Suppressor macrophage (primary cell): ENCODE measurements at places on chromosomes 1 and 21.

- DNase-seq = no peak
Observed at GRCh38 chr21:14751011-14751410, 204.9 kb upstream of the SAMSN1 start.

DNA sequence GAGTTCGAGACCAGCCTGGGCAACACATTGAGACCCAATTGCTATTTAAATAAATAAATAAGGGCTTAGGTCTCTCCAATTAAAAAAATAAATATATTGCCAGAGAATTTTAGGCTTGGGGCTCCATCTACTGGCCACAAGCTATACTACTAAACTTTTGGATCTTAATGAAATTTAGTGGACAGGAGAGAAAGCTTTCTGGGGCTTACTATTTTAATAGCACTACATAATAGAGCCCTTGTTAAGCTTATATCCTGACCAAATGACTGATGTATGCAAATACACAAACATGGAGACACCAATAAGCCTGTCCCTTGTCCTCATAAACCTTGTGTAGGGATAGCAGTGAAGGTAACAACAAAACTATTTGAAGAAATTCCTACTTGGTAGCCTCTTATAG is 18.4 kb downstream of the CCT3 start:
- DNase-seq = peak; percentile 40

GRCh38 chr1:203080456-203080855 is 5.4 kb downstream of the MYOG start:
- no peak for DNase-seq

GRCh38 chr1:223662943-223663342 is 2.6 kb downstream of the CAPN8 start:
- peak; percentile 48 for DNase-seq

DNA sequence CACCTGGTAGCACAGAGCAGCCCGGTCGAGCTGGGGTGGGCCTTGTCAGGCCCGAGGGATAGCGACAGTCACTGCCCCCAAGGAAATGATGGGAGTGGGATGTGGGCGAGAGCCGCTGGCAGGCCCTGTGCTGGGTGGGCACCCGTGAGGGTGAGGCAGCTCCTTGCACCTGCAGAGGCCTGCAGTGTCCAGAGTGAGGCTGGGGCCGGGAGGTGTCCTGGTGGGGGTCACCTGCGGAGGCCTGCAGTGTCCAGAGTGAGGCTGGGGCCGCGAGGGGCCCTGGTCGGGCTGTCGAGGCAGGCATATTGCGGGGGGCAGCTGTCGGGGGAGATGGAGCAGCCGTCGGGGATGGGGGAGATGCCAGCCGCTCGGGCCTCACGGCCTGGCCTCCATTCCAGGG is 49.5 kb downstream of the SLC19A1 start:
- DNase-seq = no peak

DNA sequence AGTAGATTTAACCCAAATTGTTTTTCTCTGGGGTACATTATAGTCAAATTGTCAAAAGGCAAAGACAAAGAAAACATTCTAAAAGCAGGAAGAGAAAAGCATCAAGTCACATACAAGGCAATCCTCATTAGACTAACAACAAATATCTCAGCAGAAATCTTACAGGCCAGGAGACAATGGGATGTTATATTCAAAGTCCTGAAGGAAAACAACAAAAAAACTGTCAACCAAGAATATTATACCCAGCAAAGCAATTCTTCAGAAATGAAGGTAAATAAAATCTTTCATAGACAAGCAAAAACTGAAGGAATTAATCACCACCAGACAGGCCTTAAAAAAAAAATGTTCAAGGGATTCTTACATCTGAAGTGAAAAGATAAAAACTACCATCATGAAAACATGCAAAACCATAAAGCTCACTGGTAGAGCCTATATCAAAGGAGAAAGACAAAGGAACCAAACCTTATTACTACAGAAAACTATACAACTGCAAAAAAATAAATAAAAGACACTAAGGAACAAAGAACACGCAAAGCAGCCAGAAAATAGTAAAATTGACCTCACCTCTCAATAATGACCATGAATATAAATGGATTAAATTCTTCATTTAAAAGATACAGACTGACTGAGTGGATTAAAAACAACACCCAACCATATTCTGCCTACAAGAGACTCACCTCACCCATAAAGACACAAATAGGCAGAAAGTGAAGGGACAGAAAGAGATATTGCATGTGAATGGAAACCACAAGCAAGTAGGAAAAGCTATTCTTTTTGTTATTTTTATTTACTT is 113.8 kb upstream of the ZC3H11B start:
- no peak for DNase-seq

DNA sequence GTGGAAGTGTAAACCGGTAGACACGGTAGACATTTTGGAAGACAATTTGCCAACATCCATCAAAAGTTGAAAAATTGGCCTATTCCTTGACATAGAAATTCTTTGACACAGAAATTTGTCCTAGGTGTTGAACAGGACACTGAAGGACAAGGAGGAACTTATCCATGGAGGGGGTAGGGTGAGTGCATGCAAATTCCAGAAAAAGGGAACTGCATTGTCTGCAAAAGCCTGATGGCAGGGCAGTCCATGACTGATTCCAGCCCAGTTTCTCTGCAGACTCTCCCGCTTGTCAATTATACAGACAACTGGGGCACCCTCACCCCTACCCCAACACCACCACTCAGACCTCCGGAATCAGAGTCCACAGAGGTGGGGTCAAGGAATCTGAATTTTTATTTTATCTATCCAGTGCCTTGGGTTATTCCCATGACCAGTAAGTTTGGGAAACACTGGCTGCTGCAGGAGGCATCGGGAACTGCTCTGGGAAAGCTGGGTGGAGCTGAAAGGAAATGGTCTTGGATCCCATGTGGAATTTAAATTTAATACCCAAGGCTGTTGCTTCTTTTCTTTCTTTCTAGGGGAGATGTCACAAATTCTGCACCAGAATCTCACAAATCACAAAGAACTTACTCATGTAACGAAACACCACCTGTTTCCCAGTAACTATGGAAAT is 103.3 kb upstream of the SLC45A1 start:
- peak; percentile 38 for DNase-seq

DNA sequence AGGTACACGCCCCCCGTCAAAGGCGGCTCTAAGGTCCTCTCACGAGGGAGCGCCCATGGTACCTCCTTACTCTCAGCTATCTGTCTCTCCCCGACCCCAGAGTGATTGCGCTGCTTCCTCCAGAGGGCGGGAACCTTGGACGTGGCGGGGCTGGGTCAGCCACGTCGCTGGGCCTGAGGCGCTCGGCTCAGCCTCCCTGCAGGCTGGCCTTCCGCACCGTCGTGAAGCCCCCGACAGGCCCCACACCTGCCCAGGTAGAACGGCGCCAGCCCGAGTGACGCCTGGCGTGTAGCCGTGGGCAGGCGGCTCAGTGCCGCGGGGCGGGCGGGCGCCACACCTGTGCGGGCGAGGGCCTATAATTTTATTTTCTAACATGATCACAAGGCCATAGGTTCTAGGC is 122.2 kb upstream of the BEND5 start:
- no peak for DNase-seq

- DNase-seq = no peak
Observed at GRCh38 chr21:39796466-39796865, 51.5 kb downstream of the IGSF5 start.

- no peak for DNase-seq
Observed at GRCh38 chr1:213605732-213606131, 382.0 kb upstream of the PROX1 start.

- no peak for DNase-seq
Observed at GRCh38 chr1:212952641-212952976, 2.3 kb downstream of the VASH2 start.

DNA sequence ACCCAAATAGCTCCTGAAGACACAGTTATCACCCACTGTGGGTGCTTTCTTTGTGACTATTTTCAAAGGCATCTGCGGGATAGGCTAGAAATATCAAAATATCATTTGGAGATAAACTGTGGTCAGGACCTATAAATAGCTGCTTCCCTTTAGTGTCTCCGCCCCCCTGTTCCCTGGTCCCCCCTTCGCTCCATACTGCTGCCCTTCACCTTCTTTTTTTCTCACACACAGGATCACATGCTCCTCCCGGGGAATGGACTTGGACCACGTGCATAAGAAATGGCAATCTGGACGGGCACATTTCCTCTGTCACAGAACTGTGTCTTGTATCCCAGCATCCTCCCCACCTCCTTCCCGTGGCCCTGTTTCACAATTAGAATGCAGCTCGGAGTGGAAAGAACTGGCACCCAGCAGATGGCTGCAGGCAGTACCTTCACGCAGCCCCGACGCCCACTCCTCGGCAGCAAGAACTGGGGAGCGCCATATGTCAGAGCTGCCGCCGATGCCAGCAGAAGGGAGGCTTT is 68.8 kb upstream of the SSX2IP start:
- DNase-seq = peak; percentile 55

- DNase-seq = no peak
Observed at GRCh38 chr1:198604975-198605374, 33.9 kb upstream of the PTPRC start.

DNA sequence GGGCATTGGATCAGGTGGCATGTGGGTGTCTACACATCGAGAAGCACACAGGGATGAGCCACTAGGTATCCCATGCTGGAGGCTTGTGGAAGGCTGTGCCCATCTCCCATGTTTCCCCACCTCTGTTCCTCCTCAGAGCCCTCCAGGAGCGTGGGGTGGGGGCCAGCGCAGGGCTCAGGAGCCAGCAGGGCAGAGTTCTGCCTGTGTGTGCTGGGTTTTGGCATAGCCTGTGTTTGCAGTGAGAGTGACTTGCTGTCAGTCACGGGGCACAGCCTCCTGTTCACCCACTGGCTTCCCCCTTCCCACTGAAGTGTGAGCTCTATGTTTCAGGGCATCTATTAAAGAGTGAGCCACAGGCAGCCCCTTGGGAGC is 10.4 kb downstream of the IBA57 start:
- DNase-seq = no peak

- DNase-seq = no peak
Observed at GRCh38 chr21:29238053-29238966, 60.4 kb upstream of the BACH1 start.

- DNase-seq = no peak
Observed at GRCh38 chr1:81542196-81542595, 258.5 kb upstream of the ADGRL2 start.

DNA sequence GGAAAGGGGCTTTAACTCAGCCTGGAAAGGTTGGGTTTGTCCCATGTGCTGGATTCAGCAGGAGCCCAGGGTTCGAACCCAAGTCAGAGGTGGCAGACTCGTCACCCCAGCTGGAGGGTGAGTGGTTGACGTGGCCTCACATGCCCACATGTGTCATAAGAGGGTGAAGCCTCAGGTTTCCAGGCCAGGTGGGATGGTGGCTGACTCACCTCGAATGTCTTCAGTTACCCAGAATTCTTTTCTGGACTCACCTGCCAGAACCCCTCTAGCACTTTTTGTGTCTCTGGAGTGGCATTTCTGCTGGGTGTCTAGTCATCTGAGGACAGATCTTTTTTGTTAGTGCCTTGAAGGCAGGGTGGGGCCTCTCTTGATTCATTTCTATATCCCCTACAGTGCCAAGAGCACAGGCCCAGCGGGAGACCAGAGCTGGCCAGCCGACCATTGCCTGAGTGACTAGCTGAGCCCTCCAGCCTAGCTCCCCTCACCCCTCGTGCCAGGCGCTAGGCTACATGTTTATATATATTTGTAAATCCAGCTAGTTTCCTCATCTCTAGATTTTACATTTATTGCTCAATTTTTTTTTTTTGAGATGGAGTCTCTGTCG is 28.1 kb downstream of the IL6R start:
- peak; percentile 54 for DNase-seq
